ENCODE measurements at places on chromosomes 13 and 19.

DNA sequence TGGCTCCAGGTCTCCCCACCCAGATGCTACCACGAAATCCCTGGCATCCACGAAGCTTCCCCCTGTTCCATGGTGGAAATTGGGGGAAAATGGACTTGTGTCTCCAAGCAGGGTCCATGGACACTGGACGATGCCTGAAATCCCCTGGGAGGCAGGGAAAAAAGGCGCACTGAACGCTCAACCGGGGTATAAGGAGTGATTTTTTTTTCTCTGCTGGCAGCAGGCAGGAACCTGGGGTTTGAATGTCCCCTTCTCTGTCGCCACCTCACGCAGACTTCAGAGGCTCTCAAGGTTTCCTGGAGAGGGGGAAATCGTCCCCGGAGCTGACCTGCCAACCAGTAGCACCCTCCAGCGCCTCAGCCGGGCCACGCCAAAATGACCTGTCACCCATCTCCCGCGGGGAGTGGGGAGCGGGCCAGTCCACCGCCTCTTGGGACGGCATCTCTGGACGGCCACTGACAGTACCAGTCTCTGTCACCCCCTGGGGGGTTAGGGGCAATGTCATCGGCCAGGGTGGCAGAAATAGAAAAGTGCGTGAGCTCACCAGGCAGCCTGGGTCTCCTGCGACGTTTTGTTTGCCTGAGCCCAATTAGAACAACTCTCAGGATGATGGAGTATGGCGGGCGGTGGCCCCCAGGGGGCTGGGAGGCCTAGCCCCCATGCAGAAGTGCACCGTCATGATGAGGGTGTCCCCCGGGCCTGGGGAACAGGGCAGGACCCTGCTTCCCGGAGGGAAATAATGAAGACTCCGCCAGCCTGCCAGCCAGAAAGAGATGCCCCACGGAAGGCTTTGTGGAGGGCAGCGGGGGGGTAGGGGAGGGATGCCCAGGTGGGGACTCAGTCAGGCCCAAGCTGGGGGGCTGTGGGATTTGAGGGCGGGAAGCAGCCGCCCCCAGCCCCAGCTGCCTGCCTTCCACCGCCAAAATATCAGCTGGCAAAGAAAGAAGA lies 2.6 kb downstream of the PTPRS start:
- DNase-seq: no peak

DNA sequence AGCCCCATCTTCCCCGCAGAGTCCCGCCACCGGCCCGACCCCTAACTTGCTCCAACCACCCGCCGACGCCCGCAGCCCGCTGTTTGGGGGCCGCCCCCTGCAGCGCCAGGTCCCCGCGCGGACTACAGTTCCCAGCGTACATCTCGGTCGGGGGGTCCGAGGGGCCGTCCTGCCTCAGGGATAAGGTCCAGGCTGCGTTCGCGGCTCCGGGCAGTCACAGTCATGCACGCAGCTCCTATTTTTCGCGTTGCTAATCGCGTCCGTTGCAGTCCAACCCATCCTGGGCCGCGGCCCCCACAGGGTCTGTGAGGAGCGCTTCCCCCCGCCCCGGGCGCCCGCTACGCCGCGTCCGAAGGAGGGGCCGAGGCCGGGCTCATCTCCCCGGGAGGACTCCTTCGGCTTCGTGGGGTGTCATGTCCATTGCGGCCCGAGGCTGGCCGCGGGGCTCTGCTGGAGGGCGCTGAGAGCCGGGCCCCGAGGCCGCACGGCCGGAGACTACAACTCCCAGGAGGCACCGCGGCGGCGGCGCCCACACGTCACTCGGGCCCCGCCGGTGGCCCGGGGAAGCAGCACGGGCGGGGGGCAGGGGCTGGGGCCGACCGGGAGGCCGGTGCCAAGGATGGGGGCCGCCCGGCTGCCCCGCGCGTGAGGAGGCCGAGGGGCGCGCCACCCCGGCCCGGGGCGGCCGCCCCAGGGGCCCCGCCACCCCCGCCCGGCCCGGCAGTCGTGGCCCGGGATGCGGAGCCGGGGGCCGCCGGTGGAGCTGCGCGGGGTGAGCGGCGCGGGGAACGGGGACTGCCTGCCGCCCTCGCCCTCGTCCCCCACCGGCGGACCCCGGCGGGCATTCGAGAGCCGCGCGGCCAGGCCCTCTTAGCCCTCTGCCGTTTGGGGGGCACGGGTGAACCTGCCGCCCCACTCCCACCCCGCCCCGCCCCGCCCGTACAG lies at the start of gene MAP3K10:
Gene MAP3K10, plus strand, starts transcription at position 536 of the 945 bp plus-strand sequence. CDS start 606 bp downstream, outside the sequence.
- peak; percentile 49 for DNase-seq

- DNase-seq: no peak
Observed at GRCh38 chr19:45866400-45867176, 2.5 kb downstream of the FOXA3 start.

DNA sequence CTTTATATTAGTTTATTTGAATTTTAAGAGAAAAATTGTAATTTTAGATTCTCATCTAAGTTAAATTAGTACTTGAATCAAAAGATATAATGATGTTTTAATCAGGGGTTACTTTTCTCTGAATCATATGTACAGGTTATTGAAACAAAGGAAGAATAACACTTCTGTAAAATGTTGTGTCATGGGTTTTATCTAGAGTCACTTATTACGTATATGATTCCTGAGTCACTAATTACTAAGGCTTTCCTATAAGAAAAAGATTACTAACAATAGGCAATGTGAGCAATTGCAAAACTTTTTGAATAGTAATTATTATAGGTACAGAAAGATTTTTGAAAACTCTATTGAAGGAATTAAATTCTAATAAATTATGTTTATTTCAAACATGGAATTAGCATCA lies 99.2 kb upstream of the KLF5 start:
- no peak for DNase-seq

GRCh38 chr19:2180881-2181632 lies 17.3 kb downstream of the DOT1L start:
- no peak for DNase-seq

DNA sequence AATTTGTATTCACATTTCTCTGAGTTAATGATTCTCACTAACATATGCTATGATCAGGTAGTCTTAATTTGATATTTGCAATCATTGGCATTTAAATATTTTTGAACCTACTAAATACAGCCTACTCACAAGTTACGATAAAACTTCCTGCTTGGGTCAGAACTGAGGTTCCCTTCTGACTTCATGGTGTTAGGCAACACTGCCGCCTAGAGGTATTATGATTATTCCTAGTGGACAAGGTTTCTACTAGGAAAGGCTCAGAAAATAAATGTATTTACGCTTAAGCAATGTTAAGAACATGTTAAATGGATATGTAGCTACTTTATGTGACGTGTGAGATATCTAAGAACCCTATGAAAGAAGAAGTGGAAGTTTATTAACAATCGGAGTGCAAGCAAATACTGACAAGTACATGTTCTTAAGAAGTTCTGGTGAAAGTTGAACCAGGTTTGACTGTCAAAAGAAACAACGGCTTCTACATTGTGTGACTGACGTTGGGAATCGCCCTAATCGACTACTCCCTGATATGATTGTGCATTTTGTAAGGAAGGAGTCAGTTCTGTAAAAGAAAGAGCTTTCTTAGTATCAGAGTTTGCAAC lies 1395.8 kb downstream of the SLITRK5 start:
- DNase-seq: peak; percentile 56

DNA sequence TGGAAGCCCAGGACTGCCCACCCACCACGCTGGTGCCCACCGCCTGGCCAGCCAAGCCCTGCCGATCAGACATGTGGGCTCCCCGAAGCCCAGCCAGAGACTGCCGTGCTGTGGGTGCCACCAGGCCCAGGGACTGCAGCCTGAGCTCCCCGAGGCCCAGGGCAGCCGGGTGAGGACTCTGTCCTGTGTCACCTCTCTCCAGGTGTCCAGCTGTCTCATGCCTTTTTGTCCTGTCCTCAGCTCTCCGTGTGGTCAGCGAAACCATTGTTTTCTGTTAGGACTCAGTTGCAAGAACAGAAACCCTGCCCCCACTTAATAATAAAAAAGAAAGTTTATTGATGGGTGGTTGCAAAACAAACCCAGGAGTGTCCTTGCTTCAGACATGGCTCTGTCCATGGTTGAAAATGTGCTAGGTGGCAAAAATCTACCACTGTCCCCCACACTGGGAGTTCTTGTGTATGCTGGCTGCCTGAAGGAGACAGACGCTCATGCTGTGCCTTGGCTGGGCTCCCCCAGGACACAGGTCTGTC lies 9.9 kb downstream of the PLEKHF1 start:
- no peak for DNase-seq

GRCh38 chr19:52748336-52748950 lies 13.6 kb upstream of the ZNF611 start:
- peak; percentile 22 for DNase-seq

DNA sequence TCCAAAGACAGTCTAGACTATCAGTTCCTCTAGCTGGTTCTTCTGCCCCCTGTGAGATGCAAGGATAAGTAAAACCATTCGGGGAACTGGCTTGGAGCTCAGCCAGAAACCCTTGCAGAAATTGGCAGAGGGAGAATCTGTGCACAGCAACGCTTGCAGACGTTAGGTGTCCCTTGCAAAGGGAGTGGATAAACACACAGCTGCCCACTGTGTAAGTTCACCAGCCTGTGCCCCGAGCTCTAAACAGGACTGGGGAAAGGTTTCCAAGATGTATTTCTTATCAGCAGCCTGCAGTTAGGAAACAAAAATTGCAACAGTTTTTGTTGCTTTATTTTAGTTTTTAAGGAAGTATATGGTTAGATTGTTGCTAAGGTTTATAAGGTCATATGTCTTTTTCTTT lies 19.0 kb upstream of the ADGRE1 start:
- no peak for DNase-seq

DNA sequence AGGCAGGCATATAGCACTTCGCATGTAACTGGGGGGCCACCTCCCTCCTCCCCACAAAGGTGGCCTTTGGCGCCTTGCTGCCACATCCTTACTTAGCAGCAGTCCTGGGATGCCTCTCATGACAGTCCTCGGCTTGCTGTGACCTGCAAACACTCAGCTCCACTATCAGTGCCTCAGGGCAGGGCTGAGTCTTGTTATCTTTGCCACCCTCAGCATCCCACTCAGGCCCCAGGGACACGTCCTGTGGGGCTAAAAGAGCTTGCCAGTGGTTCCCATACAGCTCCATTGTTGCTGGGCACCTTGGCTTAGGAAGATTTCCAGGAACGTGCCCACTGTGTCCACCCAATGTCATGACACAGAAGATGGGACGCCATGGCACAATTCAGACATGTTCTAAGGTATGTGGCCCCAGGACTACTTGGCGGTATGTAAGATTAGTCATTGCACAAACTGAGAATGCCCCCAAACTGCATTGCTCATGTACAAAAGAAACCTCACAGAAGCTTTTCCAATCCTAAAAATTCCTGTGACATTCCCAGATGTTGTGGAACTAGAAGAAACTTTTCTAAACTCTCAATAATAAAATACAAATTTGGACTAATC lies 16.3 kb downstream of the DOCK9 start:
- DNase-seq: no peak

GRCh38 chr13:45932676-45933075 lies 81.1 kb upstream of the SIAH3 start:
- no peak for DNase-seq

- DNase-seq: no peak
Observed at GRCh38 chr13:83980331-83980730, 98.1 kb upstream of the SLITRK1 start.

- peak; percentile 41 for DNase-seq
Observed at GRCh38 chr19:29942404-29943261, 594 bp downstream of the URI1 start.

DNA sequence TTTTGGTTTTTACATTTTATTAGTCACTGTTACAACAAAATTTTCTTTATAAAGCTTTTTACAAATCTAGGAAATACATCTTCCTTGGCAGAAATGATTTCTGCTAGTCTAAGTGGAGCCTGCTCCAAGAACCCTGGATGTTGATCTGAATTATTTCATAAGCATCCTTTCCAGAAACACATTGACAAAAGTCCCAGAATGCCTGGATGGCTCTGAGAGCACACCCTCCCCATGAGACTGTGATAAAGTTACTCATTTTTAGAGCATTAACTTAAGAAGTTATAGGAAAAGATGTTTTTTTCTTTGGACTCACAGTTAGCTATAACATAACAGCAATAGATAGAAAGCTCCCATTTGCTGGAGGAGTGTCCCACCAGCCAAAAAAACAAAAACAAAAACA lies 559.6 kb upstream of the SPRY2 start:
- DNase-seq: no peak

- no peak for DNase-seq
Observed at GRCh38 chr19:18774782-18775444, 16.2 kb downstream of the COMP start.

GRCh38 chr19:51706885-51707284 lies 13.8 kb downstream of the SPACA6 start:
- no peak for DNase-seq

DNA sequence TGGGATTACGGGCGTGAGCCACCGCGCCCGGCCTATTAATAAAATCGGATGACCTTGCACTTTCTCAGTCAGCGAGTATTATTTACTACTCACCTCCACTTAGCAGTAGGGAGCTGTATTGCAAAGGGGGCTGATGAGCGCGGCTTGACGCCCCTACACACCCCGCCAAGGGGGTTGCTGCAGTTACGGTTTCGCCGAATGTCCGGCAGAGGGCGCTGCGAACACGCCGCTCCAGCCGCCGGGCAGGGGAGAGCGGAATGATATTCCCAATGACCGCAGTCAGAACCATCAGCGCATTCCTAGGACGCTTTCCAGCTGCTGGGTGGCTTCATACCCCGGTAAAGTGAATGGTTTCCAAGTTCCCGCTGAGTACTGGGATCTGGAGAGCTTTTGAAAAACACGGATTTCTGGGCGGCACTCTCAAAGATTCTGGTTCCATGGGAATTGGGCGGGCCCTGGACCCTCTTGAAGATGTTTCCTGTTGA lies 30.0 kb upstream of the TPT1 start:
- DNase-seq: peak; percentile 70

GRCh38 chr19:29714953-29715700 lies at the start of gene C19orf12:
C19orf12 (minus strand) TSS chr19:29715261; CDS start chr19:29708413, 6,848 bp downstream.
- peak; percentile 7 for DNase-seq

- no peak for DNase-seq
Observed at GRCh38 chr13:51679616-51680015, 95.4 kb downstream of the WDFY2 start.

DNA sequence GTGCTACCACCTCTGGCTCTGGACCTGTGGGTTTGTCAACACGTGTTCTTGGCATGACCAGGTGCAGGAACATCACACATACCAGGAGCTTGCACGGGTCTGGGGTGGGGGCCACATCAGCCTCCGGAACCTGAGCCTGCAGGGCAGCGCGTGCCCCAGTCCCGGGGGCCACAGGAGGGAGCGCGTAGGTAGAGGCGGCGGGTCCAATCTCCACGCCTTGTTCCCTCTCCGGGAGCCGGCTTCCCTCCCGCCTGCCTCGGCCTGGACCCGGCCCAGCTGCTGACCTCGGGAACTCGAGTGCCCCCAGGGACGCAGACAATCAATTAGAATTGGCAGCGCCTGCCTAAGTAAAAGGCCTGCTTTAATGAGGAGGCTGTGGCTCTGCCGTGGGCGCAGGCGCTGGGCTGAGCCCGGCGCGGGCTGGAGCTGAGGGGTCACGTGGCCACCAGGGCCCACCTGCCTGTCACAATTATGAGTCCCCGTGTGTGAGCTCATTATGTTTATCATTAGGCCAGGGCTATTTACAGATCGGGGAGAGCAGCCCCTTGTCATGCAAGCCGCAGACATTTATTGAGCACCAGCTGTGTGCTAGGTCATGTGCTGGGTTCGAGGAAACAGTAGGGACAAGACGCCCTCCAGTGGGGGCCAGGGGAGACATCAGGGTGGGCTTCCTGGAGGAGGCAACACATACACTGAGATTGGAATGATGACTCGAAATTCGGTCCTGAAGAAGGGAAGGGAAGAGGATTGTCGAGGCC lies 32.2 kb upstream of the TNFAIP8L1 start:
- no peak for DNase-seq
